Progenitor cell of endocrine pancreas (in vitro differentiated cells): ENCODE measurements at places on chromosomes 3 and 15.

DNA sequence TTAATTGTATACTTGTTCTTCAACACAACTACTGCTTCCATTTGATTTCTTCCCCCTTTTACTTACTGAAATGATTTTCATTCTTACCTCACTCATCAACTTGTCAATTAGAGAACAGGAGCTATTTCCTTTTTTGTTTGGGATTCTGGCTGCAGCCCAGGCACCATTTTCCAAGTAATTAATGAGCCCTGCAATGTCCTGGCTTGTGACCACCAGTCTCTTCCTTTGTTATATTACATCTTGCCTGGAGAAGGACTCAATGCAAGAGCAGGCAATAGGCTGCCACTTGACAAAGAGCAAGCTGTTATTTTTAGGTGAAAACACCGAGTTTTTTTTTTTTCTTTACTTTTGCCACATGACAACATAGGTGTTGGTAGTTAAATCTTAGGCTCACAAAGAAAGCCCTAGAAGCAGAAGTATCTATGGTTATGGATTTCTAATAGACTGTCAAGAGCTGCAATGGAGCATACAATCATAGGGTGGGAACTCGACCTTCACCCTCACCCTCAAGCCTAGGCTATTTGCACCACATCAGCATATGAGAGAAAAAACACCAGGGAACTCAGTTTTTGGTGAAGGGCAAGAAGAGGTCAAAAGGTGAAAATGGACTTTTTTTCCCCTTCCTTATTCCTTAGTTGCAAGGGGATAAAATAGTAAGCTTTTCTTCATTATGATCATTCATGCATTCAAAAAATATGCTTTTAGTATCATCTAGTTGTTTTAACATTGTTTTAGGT is 114.9 kb downstream of the TNIK start:
- no peak for DNase-seq

DNA sequence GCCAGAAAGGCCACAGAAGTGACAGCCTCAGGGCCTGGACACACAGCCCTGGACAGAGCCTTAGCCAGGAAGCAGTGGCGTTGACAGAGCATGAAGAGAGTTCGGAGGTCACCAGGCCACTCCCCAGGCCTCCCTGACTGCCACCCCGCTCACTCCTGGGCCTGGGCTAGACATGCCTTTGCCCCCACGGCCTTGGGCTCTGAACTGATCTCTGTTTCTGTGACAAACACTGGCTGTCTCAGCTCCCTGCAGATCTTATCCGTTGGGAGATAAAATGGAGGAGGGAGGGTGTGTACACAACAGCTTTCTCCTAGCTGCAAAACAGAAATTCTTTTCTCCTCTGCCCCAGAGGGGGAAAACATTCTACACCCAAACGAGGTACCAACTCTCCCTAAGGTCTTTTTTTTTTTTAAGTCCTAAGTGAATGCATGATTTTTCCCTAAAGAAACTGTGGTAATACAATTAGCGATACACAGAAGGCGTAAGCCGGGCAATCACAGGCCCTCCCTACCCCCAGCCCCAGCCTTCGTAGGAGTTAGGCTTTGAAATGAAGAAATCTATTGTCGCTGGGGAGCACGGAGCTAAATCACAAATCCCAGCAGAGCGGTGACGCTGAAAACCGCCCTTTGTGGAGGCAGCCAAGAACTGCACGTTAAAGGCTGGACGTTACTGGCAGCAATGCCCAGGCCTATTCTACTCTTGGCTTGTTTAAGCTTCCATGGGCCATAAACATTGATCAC is 45.0 kb downstream of the SRGAP3 start:
- DNase-seq, result no peak

DNA sequence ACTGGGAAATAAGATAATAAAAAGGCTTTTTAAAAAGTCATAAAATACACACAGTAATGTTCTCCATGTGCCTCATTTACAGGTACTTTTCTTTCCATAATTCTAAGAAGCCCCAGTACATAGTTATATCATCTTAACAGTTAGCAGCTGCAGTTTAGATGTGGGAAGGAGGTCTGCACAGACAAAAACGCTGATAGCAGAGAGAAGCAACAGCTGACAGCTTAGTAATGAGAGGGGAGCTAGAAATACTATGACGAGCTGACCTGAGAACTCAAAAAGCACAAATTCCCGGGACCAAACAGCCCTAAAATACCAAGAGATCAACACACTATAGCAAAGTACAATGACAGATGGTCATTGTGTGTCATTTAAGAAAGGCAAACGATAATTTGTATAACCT is 36.7 kb upstream of the ARHGEF3 start:
- no peak for DNase-seq

GRCh38 chr3:12458901-12459300 is 25.4 kb upstream of the TSEN2 start:
- DNase-seq, result no peak

- no peak for DNase-seq
Observed at GRCh38 chr3:178131801-178132200, 404.4 kb upstream of the KCNMB2 start.

DNA sequence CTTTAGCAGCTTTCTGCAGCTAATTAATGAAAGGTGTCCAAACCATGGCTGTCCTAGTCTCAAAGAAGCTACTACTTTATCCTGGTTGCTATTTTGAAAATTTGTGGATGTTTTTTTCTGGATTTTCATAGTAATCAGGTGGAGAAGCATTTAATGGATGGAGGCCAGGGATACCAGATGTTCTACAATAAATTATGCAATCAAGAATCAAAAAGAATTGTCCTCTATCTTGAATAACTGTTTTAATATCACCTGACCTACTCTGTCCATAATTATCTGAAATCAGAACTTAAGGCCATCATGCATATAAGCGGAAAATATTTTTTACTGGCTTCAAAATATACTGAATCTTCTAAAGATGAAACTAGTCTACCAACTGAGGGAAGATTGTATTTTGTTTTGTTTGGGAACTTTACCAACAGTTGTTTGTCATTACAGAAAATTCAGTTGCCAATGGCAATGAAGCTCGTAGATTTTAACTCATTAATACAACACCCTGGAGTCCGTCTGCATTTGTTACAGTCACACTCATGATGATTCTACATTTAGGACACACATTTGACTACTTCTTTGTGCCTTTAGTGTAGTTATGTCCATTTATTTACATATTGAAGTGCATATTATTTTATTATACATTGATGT is 762.3 kb upstream of the GRM7 start:
- DNase-seq, result no peak

GRCh38 chr15:74172701-74173379 is 670 bp upstream of the ISLR start:
- no peak for DNase-seq

GRCh38 chr3:62238003-62238402 is 135.3 kb downstream of the FEZF2 start:
- no peak for DNase-seq

DNA sequence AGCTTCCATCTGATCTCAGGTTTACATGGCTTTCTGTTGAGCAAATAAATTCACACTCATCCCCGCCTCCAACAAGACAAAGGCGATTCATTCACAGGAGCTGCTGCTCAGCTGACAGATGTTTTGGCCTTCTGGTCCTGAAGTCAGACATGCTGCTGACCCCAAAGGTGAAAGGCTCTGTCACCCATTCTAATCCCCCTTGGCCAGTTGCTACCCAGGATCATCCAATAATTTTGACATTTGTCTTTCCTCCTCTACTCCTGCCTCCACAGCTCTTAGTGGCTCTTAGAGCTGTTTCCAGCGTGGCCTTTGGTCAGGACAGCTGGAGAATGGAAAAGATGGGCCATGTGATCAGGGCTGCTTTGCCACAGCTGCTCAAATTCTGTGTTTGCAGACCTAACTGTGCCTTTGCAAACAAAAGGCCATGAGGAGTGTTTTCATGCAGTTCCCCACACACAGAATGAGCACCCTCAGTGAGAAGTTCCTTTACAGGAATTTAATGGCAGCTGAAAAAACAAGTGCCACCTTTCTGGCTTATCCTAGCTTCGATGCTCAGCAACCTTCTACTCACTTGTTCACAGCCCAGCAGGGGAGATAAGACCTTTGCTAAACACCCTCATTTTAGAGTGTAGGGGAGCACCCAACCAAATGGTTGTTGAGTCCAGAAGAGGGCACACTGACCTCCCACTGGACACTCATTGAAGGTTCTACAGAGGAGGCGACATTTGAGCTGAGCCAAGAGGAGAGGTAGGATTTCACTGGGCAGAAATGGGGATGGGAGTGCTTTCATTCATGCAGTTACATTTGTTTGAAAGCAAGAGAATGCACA is 39.0 kb downstream of the CYP19A1 start:
- DNase-seq, result no peak

DNA sequence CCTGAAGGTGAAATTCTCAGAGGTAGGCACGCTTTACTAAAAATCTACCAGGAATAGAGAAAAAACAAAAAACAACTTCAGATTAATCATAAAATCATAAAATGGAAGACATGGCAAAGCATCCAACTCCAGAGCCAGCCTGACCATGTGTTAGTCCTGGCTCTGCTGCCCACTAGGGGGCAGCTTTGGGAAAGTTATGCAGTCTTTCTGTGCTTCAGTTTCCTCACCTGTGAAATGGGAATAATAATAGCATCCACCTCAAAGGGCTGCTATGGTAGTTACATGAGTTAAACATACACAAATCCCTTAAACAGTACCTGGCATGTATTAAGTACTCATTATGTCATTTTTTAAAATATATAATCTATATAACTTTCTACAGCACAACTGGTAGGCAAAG is 52.3 kb downstream of the WNT5A start:
- no peak for DNase-seq

DNA sequence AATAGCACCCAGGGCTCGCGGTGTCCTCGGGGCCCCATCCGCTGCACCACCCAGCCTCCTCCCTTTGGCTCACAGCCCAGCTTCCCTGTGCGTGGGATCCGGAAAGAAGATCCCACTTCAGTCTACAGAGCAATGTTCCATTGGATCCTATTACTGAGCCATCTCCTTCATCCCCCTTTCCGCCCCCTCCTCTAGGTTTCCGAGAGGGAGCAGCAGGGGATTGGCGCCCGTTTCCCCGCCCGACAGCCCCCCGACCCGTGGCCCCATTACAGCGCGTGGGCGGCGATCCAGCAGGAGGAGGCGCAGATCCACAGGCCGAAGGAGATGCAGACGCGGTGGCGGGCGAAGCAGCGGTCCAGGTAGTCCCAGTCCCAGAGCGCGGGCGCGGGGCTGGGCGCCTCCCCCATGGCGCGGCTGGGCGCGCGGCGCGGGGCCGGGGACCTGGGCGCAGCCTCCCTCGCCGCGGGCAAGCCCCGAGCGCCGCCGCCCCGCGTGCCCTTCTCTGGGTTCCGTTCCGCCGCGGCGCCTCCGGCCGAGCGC is 340 bp downstream of the TMEM44 start:
- no peak for DNase-seq

DNA sequence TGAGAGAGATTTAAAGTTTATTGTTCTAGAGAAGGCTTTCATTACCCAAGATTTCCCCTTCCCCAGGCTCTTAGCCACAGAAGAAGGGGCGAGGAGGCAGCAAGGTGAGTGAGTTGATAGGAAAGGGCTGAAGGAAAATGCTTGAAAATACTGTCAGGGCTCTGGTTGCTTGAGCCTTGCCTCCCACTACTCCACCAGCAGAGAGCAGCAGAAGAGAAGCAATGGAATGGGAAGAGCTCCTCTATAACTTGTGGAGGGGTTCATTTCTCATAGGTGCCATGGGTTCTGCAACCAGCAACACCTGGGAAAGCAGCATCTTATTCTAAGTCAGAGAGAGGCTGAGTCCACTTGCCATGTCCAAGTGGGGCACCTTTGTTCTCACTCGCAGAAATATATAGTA is 184.0 kb upstream of the CNTN6 start:
- no peak for DNase-seq

DNA sequence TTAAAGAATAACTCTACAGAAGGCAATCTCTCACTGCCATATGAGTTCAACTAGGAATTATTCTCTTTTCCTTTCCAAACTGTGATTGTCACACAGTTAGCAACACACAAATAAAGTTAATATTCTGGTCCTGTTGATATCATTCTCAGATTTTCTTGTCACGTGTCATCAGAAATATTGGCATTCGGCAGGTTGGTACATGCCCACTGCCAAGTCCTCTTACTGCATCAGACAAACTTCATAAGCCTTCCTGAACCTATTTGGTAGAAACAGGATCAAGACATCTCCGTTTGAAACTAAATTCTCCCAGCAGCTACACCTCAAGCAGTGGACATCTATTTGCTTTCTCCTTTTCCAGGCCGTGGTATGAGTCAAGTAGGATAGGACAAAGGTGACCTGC is 177.9 kb upstream of the SOX2 start:
- no peak for DNase-seq

DNA sequence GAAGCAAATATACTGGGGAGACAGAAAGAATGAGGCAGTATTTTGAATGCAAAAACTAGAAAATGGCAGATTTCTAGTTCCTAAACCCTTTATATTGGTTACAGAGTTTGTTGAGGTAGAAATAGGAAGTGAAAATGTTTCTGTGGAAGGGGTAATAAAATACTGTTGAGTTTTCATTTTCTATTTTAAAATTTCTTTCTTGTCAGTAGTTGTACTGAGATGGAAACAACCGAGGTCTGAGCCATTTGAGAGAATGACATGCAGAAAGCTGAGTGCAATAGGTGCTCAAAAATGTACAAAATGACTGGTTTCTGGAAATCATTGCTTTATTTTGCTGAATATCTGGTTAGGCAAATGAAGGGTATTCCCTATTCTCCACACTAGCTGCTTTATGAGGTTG is 361.4 kb downstream of the CHL1 start:
- DNase-seq, result no peak

DNA sequence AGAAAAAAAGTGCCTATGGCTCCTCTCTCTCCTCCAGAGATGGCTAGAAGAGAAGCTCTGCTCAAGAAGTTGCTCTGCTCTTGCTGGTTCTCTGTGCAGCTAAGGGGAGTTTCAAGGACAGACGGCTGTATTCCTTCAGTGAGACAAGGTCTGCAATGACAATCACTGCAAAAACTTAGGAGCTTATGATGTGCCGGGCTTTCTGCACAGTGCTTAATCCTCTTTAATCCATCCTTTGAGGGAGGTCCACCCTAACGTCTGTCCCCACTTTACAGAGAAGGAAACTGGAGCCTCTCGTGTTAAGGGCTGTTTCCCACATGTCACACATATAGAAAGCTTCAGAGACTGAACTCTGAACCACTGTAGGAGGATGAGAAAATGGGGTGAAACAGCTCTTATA is 260.6 kb downstream of the MEX3B start:
- no peak for DNase-seq
